Cardiac muscle cell (in vitro differentiated cells and primary cell): ENCODE measurements at places on chromosomes 12 and 14. TPM values are rescaled to one million over a fixed set of nuclear protein-coding genes. Genes with fewer than 3 reads are reported as not detected.

DNA sequence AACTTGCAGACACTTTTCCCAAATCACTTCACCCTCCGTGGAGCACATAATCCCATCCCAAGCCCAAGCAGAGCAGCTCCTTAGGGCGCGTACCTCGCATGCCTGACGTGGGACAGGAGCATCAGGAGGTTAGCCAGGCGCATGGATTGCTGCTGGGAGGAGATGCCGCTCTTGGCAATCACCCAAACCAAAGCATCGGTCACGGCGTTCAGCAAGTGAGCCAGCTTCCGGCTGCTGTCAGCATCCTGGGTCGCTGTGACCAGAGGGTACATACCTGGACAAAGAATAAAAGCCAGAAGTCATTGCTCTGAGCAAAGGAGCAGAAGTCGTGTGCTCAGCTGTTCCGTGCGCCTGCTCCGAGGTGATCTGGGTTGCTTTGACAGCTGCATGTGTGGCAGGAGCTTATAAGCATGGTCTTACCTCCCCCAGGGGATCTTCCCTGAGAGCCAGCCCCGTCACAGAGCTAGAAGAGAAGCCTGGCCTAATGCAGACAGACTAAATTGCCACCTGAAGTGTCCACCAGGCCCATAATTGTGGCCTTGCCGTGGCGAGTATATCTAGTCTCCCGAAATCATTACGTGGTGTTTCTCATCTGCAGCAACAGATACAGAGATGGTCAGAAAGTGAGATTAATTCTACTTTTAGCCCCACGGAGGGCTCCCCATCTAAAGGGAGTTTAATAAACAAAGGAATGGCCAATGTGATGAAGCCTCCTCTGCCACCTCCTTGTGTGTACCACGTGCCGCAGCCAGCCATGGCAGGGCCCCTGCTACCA, 59.1 kb downstream of the ESR2 start:
- no peaks in the 10 kb centered on the region for H3K27me3 ChIP-seq
- H3K4me3 ChIP-seq = no peak overlapping the region
- H3K36me3 ChIP-seq = no peaks in the 10 kb centered on the region
- DNase-seq = peak; percentile 58
- no peak overlapping the region for H3K27ac ChIP-seq

DNA sequence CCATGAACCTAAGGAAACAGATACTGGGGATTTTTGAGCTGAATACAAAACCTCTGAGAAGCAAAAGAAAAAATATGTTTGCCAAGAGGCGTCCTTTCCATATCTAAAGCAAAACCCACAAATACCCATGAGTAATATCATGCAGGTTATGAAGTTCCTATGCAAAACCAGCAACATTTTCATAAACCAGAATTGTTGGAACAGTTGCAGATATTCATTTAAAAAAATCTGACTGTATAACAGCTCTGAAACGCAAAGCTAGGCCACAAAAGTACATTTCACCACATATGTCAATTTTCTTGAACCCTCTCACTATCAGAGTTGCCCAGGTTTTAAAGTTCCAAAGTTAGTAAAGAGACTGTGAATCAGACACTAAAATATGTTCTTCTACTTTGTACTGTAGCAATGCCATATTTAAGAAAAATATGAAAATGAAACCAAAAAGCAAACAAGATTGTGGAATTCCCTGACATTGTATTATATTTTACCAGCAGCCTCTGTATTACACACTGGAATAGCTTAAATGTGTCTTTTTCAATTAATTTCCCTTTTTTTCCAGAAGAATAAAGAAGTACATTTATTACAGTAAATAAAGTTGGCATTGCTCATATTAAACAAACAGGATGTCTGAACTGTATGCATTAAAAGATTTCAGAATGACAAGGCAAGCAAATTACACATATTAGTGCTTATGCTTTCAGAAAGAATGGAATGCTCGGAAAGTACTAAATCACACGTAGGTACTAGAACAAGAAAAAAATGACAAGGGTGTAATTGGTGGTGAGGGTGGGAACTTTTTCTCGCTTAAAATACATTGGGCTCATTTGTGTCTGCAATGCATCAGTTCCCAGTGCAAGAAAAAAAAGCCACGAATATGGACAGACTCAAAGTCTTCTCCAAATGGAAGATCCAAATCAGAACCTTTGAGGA, 33.6 kb upstream of the HIF1A start:
- no peak overlapping the region for H3K4me3 ChIP-seq
- no peaks in the 10 kb centered on the region for H3K36me3 ChIP-seq
- H3K27me3 ChIP-seq = no peaks in the 10 kb centered on the region

GRCh38 chr14:103724116-103724515, 8.5 kb downstream of the ZFYVE21 start:
- H3K27me3 ChIP-seq = no peaks in the 10 kb centered on the region
- peak; percentile 83 for DNase-seq
- peaks cover 30% of the 10 kb centered on the region for H3K4me1 ChIP-seq
- H3K27ac ChIP-seq = peak overlapping the region; percentile 63

DNA sequence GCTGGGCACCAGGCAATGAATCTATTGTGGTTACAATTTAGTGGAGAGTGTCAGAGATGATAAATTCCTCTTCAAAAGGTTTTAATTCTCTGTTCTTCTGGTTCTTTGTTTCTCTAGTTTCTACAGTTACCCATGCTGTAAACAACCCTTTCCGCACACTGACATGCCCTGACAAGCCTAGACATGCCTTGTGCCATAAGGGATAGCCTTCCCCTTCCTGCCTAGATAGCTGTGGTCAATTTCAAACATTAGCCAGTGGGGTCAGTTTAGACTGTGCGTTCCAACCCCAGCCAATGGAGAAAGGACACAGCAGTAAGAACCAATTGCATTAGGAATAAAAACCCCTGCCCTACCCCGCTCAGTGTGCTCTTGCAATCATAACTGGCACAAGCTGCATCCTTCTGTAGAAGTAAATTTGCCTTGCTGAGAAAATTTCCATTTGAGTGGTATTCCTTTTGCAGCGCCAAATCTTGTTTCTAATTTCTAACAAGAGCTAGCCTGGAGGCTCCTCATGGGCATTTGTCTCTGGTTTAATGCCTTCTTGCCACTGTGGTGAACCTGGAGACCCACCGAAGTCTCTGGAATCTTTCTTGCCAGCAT, 6.4 kb downstream of the EDDM3A start:
- DNase-seq = no peak
- H3K36me3 ChIP-seq = no peaks in the 10 kb centered on the region
- H3K4me1 ChIP-seq = no peaks in the 10 kb centered on the region
- H3K27ac ChIP-seq = no peak overlapping the region
- H3K4me3 ChIP-seq = no peak overlapping the region

- no peaks in the 10 kb centered on the region for H3K36me3 ChIP-seq
- H3K27ac ChIP-seq = no peak overlapping the region
- H3K27me3 ChIP-seq = no peaks in the 10 kb centered on the region
- DNase-seq = no peak
- no peak overlapping the region for H3K4me3 ChIP-seq
- no peaks in the 10 kb centered on the region for H3K4me1 ChIP-seq
These were observed 98.6 kb downstream of the MYF5 start for GRCh38 chr12:80815351-80815750.

DNA sequence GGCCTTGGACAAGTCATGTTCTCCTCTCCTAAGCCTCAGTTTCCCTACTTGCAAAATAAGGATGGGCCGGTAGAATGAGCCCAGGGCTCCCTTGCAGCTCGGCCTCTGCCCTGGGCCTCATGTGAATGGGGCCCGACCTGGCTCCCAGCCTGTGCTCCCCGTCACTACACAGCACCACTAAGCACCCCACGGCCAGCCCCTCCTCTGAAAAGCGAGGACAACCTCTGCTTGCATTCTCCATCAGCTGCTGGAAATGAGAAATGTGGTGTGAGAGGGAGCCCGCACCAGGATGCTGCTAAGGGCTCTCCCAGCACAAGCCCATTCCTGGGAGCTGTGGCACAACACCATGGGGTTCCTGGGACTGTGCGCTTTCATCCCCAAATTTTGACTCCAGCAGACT, 10.2 kb downstream of the SLC25A47 start:
- H3K4me1 ChIP-seq = no peaks in the 10 kb centered on the region
- H3K27me3 ChIP-seq = no peaks in the 10 kb centered on the region
- no peak for DNase-seq
- no peak overlapping the region for H3K4me3 ChIP-seq

DNA sequence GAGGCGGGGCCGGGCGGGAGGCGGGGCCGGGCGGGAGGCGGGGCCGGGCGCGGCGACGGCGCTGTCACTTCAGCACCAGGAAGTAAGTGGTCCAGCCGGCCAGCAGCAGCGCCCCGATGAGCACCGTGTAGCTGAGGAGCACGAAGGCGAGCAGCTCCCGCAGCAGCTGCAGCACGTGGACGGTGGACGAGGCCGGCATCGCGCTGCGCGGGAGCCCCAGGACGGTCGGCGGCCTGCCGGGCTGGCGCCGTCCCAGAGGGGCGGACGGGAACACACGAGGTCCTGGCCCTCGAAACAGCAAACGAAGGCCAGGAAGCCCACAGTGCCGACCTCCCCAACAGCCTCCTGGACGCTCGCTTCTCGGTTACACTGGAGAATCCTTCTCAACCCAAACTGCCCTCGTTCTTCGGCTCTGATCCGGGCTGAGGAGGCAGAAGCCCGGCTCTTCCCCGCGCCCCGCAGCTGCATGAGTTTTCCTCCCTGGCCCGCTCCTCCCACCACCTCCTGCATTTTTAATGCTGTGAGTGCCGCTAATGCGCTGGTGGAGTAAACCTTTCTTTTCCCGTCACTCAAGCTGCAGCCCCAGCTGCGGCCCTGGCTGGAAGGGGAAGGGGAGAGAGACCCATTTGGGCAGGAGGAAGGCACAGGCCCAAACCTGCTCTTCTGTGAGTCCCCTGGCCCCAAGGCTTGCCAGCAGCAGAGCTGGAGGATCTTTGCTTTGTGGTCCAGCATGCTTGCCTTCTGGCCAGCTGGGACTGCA, 694 bp upstream of the DIABLO start:
- H3K36me3 ChIP-seq = peaks cover 15% of the 10 kb centered on the region
- H3K4me3 ChIP-seq = no peak overlapping the region
- DNase-seq = no peak
- no peaks in the 10 kb centered on the region for H3K27me3 ChIP-seq
- H3K4me1 ChIP-seq = peaks cover 14% of the 10 kb centered on the region

DNA sequence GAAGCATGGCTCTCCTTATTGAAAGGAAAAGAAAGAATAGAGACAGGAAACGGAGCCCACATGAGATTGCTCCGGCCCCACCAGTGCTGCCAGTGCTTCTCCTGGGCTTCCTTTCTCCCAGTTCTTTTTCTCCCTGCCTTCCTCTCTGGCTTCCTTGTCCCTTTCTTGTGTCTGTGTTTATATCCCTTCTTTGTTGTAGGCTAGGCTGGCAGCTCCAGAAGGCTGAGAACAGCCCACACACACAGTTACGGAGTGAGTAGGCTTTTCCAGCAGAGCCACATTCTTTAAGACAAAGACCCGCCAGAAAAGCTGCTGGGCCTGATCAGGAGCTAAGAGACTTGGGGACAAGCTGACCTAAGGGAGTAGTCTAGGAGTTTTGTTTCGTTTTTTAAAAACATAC, 13.0 kb downstream of the CIPC start:
- no peaks in the 10 kb centered on the region for H3K27me3 ChIP-seq
- no peak overlapping the region for H3K27ac ChIP-seq
- peaks cover 4% of the 10 kb centered on the region for H3K36me3 ChIP-seq
- no peak overlapping the region for H3K4me3 ChIP-seq

GRCh38 chr14:88683119-88683518, 109.6 kb downstream of the EML5 start:
- no peak for DNase-seq
- H3K4me1 ChIP-seq = peaks cover 8% of the 10 kb centered on the region
- H3K27ac ChIP-seq = no peak overlapping the region
- no peak overlapping the region for H3K4me3 ChIP-seq
- H3K36me3 ChIP-seq = no peaks in the 10 kb centered on the region
- H3K27me3 ChIP-seq = no peaks in the 10 kb centered on the region

GRCh38 chr14:73700325-73700724, 13.9 kb downstream of the PNMA1 start:
- H3K27ac ChIP-seq = no peak overlapping the region
- H3K4me1 ChIP-seq = no peaks in the 10 kb centered on the region
- no peak overlapping the region for H3K4me3 ChIP-seq
- DNase-seq = no peak
- H3K27me3 ChIP-seq = no peaks in the 10 kb centered on the region
- peaks cover 4% of the 10 kb centered on the region for H3K36me3 ChIP-seq

- peak overlapping the region; percentile 61 for H3K4me3 ChIP-seq
- H3K4me1 ChIP-seq = peaks cover 29% of the 10 kb centered on the region
- H3K36me3 ChIP-seq = no peaks in the 10 kb centered on the region
- H3K27ac ChIP-seq = peak overlapping the region; percentile 60
- no peaks in the 10 kb centered on the region for H3K27me3 ChIP-seq
- no peak for DNase-seq
These were observed 544 bp upstream of the TDP1 start for GRCh38 chr14:89955022-89955744.

DNA sequence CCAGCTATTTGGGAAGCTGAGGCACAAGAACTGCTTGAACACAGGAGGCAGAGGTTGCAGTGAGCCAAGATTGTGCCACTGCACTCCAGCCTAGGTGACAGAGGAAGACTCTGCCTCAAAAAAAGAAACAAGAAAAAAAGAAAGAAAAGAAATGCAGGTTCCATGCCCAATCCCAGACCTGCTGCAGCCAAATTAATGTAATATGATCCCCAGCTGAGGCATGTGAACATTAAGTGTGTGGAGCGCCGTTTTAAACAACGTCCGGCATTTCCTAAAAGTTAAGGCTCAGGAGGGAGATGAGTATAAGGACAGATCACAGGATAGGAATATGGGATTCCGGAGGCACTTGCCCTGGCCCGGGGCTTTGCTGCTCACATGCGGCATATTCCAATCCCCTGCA, 162.9 kb downstream of the KSR2 start:
- H3K4me1 ChIP-seq = no peaks in the 10 kb centered on the region
- no peaks in the 10 kb centered on the region for H3K36me3 ChIP-seq
- no peaks in the 10 kb centered on the region for H3K27me3 ChIP-seq
- DNase-seq = no peak
- H3K4me3 ChIP-seq = no peak overlapping the region
- no peak overlapping the region for H3K27ac ChIP-seq

The IL31 gene
- total RNA-seq = not detected in 2 replicates

The ASCL1 gene
- total RNA-seq = not detected in 2 replicates

The FITM1 gene
- 124 and 136 TPM in 2 replicates for total RNA-seq

The TCL1B gene
- not detected in 2 replicates for total RNA-seq
